ENCODE measurements at places on chromosomes 11 and 22.
A peak's percentile ranks its signal among the peaks of the same experiment; 100 is the strongest.

DNA sequence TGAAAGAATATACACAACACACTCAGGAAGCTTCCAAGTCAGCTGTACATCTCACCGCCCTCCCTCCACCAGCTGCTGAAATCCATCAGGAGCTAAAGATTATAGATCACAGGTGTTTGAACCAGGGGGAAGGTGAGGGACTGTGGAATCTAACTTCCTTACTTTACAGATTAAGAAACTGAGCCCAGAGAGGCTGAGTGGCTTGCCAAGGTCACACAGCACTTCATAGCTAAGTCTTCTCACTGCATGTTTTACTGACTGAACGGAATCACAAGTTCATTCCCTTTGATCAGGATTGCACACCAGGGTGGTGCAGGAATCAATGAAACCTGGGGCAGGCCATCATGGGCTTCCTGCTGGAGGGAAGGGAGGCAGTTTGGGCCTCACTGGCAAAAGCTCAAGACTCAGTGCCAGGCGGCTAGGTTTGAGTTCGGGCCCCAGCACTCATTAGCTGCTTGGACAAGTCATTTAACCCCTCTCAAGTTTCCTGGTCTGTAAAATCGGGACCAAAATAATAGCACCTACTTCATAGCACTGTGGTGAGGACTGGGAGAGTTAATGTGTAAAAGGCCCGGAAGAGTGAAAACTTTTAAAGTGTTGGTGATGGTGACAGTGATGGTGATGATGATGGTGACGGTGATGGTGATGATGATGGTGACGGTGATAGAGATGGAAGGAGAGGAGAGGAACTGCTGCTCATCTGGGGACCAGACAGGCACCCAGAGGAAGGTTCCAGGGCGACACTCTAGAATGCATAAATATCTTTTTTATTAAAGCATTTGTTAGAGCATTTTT, 8.2 kb downstream of the CD5 start:
- DNase-seq: no peak

GRCh38 chr11:86688398-86689179, 16.2 kb upstream of the ME3 start:
- no peak for DNase-seq

DNA sequence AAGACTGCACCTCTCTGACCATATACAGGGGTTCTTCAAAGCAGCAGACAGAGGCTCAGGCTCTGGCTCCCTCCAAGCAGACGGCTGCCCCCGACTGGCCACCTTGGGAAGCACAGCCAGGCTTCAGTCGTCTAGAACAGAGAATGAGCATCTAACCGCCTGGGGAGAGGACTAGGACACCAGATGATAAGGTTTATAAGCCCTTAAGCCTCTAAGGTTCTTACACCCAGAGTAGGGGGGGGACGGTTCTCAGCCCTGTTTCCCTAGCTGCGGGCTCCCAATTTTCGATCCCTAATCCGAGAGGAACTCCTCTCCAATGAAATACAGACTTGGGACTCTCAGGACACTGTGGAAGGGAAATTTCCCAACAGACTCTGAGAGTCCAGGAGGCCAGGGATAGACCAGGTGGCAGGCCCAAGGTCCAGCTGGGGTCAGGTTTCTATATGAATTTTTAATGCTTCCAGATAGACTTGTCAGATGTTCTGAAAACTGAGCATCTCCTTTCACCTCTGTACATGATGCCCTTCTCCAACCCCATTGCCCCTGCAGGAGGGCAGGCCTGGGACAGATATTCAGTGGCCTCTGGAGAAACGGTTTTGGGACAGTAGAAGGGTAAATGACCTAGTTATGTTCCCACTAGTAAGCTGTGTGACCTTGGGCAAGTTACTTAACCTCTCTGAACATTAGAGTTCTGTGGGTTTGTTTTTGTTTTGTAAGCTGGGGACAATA, 20.2 kb downstream of the RTN4RL2 start:
- peak; percentile 78 for DNase-seq

- DNase-seq: peak; percentile 95
Measured at GRCh38 chr11:65083834-65084597, at the start of the genes CDCA5 and ZFPL1. Gene CDCA5 (minus strand): TSS chr11:65084040. CDS start chr11:65083978, 62 bp downstream. Gene ZFPL1 (plus strand): TSS chr11:65084222. CDS start chr11:65084699, 477 bp downstream.

GRCh38 chr22:24681236-24681635, 78.2 kb downstream of the GGT1 start:
- DNase-seq: no peak

- DNase-seq: no peak
Measured at GRCh38 chr11:92793189-92793588, 176.3 kb upstream of the MTNR1B start.

DNA sequence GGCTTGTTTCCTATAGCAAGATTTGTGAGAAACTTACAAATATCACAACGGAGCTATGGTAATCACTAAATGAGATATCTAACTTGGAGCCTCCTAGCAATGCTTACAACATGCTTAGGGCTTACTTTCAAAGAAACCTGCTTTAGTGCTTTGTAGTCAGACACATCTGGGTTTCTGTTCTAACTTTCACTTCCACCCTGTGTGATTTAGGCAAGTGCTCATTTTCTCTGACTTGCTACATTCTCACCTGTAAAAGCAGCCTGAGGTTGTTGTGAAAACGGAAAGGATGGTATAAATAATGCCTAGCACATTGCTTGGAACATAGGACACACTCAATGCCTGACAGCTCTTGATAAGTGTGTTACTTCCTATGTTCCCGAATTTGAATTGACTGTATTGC, 45.6 kb downstream of the LRRC4C start:
- no peak for DNase-seq

GRCh38 chr11:33907421-33907820, 15.5 kb upstream of the LMO2 start:
- DNase-seq: no peak

DNA sequence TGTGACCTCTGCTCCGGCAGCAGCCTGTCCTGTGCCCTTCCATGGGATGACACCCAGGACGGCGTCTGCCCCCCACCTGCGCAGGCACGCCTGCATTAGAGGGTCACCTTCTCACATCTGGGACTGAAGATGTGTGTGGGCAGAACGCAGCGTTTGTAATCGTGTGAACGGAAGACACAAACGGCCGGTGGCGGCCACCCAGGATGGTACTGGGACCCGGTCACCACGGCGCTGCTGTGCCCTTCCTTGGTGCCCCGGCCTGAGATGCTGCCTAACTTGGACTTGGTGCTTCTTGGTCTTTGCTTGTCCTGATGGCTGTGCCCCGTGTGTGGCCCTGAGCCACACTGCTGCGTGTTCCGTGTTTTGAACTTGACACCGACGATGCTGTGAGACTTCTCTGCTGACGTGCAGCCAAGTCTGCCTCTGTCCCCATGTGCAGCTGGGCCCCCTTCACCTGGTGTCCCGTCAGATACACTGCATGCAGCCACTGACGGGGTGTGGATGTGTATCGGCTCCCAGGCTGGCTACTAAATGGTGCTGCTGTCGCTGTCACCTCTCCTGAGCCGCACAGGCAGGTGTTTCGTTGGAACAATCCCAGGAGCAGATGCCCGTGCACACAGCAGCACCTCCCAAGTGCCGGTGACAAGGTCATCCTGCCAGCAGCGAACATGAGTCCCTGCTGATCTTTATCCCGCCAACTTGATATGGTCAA, 21.4 kb downstream of the YPEL1 start:
- DNase-seq: no peak

GRCh38 chr22:27748751-27749191, 52.8 kb downstream of the MN1 start:
- no peak for DNase-seq

GRCh38 chr11:76795936-76796441, 12.8 kb downstream of the TSKU start:
- no peak for DNase-seq

- peak; percentile 6 for DNase-seq
Measured at GRCh38 chr11:100575860-100576717, 111.0 kb upstream of the ARHGAP42 start.

DNA sequence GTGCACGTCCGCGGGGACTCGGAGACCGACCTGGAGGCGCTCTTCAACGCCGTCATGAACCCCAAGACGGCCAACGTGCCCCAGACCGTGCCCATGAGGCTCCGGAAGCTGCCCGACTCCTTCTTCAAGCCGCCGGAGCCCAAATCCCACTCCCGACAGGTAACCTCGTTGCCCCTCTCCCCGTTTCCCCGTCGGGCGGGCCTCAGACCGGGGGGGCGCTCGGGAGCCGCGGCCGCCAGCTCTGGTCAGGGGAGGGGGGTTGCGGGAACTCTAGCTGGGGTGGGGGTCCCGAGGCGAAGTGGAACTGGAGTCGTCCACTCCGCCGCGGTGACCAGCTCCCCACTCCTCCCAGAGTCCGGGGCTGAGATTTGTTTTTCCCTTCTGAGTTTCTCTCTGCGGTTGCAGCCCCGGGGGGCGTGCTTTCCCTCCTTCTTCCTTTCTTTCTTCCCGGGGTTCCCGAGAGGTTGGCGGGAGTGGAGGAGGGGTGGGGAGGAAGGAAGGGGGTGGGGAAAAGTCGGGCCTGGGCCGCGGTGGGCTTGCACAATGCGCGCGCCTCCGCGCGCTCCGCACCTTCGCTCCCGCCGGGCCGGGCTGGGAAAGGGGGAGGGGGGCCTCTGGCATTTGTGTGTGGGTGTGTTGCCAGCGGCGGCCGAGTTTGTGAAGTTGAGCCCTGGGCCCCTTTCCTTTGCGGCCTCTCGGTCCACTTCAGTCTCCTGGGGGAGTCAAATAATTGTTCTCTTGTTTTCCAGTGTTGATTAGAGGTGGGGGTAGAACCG, 952 bp downstream of the YAP1 start:
- peak; percentile 86 for DNase-seq

- DNase-seq: no peak
Measured at GRCh38 chr11:103591554-103591953, 444.9 kb upstream of the DDI1 start.

GRCh38 chr22:24037851-24038765, 27.0 kb downstream of the CABIN1 start:
- no peak for DNase-seq

GRCh38 chr22:31099386-31099785, 8.0 kb downstream of the SELENOM start:
- no peak for DNase-seq

- no peak for DNase-seq
Measured at GRCh38 chr11:129289350-129290040, 86.2 kb upstream of the BARX2 start.

DNA sequence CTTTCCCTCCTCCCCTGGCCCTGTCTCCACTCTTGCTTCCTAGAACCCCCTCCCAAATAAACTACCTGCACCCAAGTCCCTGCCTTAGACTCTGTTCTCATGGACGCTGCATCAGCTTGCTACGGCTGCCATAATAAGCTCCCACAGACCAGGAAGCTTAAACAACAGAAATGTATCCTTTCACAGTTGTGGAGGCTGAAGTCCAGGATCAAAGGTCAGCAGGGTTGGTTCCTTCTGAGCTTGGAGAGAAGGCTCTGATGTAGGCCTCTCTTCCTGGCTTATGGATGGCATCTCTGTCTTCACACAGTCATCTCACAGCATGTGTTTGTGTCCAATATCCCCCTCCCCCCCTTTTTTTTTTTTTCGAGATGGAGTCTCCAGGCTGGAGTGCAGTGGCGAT, 23.4 kb downstream of the CBX7 start:
- DNase-seq: no peak

DNA sequence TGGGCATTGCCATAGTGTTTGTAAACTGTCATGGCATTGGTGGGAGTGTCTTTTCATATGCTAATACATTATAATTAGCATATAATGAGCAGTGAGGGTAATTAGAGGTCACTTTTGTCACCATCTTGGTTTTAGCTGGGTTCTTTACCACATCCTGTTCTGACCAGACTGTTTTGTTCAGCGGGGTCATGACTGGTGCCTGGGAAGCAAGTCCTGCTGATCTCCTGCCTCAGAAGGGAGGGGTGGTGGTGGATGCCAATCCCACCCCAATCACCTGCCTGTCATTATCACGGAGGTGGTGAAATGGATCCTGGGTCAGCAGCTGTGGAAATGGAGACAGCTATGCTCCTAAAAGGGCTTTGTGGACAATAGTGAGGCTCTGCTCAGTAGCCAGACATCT, 31.2 kb downstream of the IL18 start:
- DNase-seq: no peak

DNA sequence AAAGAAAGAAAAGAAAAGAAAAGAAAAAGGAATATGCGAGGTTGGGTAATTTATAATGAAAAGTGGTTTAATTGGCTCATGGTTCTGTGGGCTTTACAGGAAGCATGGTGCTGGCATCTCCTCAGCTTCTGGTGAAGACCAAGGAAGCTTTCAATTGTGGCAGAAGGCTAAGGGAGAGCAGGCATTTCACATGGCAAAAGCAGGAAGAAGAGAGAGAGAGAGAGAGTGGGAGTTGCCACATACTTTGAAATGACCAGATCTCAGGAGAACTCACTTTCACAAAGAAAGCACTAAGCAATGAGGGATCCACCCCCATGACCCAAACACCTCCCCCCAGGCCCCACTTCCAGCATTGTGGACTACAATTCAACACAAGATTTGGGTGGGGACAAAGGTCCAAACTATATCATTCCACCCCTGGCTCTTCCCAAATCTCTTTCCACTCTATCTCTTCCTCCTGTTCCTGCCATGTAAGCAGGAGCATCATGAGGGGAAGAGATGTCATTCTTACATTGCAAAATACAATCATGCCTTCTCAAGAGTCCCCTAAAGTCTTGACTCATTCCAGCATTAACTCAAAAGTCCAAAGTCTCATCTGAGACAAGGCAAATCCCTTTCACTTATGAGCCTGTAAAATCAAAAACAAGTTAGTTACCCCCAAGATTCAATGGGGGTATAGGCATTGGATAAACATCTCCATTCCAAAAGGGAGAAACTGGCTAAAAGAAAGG, 38.9 kb downstream of the LINC01488 start:
- DNase-seq: no peak

- DNase-seq: no peak
Measured at GRCh38 chr11:100445231-100445735, 241.8 kb upstream of the ARHGAP42 start.

DNA sequence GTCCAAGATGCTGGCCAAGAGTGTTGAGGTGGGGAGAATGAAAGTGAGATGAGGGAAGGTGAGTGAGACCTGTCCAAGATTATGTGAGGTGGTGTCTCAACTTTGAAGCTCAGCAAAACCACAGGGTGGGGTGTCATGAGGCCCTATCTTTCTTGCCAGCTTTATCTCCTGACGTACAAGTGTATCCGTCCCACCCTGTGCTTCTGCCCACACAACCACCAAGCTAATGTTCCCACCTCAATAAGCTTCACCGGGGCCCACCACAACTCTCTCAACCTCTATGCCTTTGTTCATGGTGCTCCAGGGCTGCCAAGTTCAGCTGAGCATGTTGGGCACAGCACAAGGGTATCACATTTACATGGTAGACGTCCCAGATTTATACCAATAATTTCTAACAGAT, 7.1 kb upstream of the TPST2 start:
- DNase-seq: no peak
